Glomerular endothelial cell (primary cell): ENCODE measurements at places on chromosomes 16 and 17. TPM values are rescaled to one million over a fixed set of nuclear protein-coding genes. Genes with fewer than 3 reads are reported as not detected.

- DNase-seq: no peak
Measured at GRCh38 chr17:36923814-36924221, 13.5 kb upstream of the LHX1 start.

DNA sequence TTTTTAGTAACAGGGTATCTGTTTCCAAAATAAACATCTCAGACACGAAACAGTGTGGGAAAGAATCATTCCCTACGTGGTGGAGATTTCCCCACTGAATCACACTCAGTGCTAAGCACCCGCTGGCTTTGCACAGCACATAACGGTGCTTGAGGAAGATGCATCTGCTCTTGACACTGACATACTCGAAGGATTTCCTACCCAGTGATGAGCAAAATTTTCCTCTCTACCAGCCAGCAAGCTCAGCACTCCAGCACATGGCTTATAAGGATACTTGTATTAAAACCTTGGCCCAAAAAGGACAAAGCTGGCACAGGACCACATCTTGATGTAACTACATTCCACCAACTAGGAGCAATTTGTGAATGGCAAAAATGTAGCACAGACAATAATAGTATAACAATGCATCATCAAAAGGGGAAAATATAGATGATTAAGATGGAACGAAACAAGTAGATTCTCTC is 59.0 kb downstream of the ANKFY1 start:
- no peak for DNase-seq

DNA sequence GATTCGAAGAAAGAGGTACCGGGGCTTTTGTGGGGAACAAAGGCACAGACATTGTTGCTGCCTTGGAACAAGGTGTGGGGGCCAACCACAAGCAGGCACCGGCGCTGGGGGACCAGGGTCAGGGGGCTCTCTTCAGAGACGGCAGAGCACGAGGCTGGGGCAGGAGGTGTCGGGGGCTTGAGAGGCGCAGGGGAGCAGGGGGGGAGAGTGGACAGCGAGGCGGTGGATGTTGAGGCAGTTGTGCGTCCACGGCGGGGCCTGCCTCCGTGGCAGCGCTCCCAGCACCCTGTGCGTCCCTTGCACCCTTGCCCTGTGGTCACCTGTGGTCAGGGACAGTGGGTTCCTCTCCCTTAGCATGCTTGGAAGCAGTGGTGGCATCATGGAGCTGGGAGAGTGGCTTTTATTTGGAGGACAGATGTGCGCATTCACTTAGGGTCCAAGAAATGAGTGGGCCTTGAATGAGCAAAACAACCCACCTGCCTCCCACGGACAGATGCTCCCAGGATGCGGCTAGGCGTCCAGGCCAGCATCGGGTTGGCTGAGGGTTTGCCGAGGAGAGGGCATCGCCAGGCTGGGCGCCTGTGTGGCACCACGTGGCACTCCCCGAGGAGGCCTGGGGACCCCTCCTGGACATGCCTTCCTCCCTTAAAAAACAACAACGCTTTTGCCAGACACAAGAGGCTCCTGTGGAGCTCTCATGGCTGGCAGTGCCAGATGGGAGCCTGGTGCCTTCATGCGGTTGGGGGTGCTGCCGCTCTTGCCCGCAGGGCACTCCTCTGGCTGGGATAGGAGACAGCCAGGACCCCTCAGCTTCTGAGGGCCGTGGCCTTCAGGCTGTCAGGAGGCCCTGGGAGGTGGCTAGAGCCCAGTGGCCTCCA is 113.0 kb downstream of the BANP start:
- DNase-seq: no peak

GRCh38 chr17:16971458-16972338 is at the start of gene TNFRSF13B:
Gene TNFRSF13B (minus strand): TSS chr17:16972118. CDS start chr17:16972075, 43 bp downstream.
- DNase-seq: no peak

- no peak for DNase-seq
Measured at GRCh38 chr16:73232555-73233328, 184.8 kb upstream of the ZFHX3 start.

The FLYWCH2 gene
- 81.6 and 96.0 TPM in 2 replicates for total RNA-seq

- no peak for DNase-seq
Measured at GRCh38 chr16:81814751-81815428, 35.8 kb downstream of the PLCG2 start.

DNA sequence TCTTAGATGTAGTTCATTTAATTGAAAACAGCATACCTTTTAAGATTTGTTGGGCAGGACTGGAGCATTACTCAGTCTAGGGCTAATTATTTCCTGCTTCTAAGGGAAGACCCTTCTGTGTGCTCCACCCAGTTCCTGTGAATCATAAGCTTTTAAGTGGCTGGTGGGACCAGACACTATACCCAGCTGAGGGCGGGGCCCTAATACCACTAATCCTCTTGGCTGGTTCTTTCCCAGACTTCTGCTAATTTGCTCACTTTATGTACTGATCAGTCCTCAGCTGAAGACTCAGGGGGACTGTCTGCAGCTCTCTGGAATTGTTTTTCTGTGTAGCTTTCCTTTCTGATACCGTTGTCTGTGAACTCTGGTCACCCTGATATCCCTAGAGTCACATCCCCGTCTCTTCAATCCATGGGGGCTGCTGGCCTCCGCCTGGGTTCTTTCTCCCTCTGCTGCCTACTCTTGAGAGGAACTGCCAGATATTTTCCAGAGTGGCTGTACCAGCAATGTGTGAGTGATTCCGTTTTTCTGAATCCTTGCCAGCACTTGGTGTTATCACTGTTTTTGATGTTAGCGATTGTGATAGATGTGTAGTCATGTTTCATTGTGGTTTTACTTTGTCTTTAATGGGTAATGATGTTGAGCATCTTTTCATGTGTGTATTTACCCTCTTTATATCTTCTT is 35.1 kb downstream of the MFSD11 start:
- DNase-seq: no peak

The ERBB2 gene
- total RNA-seq: 18.5 and 20.1 TPM in 2 replicates

GRCh38 chr17:45883063-45883462 is 11.3 kb upstream of the MAPT start:
- no peak for DNase-seq

- DNase-seq: no peak
Measured at GRCh38 chr17:14341866-14342265, 41.0 kb downstream of the HS3ST3B1 start.

GRCh38 chr17:14926526-14927122 is 338.5 kb downstream of the PMP22 start:
- peak; percentile 14 for DNase-seq

DNA sequence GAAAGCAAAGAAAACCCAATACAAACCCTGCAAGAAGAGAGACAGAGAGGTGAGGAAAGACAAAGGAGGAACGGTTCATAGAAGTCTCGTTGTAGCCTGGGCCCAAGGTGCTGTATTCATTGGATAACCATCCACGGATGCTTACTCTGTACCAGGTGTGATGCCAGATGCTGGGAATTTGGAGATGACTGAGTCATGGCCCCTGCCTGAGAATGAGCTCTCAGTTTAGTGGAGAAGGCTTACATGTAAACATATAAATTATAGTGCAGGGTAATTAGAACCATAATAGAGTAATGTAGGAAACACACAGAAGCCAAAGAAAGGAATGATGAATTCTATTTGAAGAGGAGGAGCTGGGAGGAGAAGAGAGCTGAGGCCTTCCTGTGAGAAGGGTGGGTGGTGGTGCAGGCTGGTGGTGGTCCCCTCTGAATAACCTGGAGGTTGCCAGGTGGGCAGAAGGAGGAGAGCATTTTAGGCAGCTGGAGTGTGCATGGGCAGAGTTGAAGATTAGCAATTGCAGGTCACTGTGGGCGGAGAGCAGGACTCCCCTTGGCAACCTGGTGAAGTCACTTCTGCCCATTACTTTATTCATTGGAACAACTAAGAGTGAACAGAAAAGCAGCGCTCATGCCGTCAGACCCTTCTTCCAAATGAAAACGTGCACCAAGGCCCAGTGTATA is 7.7 kb upstream of the ZG16 start:
- no peak for DNase-seq

The GSDMA gene
- not detected in 2 replicates for total RNA-seq

DNA sequence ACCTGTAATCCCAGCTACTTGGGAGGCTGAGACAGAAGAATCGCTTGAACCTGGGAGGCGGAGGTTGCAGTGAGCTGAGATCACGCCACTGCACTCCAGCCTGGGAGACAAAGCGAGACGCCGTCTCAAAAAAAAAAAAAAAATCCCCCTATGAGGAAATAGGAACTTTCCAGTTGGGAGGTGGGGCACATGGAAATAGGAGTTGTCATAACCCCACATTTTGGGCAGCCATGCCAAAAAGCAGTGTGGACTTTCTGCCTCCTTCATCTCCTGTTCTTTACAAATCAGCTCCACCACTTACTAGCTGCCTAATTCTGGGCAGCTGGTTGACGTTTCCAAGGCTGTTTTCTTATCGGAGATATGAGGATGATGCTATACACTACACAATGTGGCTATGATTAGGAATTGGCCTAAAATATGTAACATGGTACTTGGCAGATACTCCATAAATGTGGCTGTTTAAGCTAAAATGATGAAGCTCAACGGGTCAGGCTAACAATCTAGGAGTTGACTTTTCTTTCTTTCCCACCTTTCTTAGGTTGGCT is 21.5 kb upstream of the CCL5 start:
- DNase-seq: no peak

DNA sequence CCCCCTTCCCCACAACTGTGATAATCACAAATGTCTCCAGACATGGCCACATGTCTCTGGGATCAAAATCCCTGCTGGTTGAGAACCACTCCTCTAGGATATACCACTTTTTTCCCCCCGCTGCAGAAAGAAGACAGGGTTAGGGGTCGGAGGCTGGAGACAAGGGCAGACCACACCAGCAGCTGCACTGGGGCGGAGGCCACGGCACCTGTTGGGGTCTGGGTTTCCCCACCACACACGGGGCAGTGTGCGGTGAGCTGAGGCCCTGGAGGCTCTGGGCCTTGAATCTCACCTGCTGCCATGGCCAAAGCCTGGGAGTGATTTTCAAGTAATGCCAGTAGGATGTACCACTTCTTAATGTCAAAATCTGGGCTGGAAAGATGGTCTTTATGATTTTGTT is 320.5 kb downstream of the SNX29 start:
- DNase-seq: no peak

DNA sequence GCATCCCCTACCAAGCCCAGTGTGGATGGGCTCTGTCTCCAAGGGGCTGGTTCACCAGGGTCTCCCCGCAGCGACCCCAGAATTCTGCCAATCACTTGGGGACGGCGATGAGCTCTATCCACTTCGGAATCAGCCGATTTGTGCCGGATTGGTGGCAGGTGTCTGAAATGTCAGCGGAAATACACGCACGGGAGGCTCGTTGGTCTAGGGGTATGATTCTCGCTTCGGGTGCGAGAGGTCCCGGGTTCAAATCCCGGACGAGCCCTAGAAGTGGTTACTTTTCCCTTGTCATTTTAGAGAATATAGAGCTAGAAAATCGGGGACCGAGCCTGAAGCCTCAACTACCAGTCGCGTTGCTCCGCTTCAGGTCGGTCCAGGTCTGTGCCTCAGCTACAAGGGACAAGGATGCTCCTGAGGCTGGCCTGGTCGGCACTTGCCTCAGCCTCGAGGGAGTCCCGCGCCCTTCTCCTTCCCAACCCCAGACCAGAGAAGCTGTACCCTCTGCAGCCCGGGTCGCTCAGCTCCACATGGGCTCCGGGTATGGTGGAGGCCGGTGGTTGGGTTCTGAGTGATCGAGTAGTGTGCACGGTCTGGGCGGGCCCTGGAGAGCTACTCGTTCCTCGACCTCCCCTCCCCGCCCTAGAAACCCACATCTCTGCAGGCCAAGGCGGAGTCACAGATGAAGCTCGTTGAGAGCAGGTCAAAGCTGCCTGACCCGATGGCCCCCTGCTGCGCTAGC is 16.0 kb upstream of the OR1F1 start:
- DNase-seq: no peak

GRCh38 chr17:17419631-17420030 is 57.2 kb upstream of the MED9 start:
- no peak for DNase-seq

GRCh38 chr17:47884905-47885730 is 10.9 kb upstream of the SP2 start:
- DNase-seq: no peak

The SYNGR3 gene
- total RNA-seq: 5.6 and 9.6 TPM in 2 replicates

GRCh38 chr17:82332669-82333278 is 792 bp downstream of the SECTM1 start:
- no peak for DNase-seq
